ENCODE measurements at places on chromosomes 7 and 10.

DNA sequence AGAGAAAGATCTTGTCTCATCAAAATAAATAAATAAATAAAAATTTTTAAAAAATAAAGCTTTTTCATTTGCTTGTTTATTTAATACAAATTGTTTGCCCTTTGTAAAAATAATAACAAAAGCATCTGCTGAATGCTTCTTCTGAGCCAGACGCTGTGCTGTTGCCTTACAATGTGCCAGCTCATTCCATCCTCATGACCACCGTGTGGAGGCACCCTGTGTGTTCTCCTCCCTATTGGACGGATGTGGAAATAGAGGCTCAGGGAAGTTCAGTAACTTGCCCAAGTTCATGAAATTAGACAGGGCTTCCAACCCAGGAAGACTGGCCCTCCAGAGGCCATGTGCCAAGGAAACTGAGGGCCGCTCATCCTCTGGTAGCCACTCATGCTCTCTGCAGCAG, 120.6 kb downstream of the SH3PXD2A start:
- no peak for DNase-seq

- DNase-seq, result no peak
Measured at GRCh38 chr10:29675984-29676383, 41.2 kb upstream of the SVIL start.

- DNase-seq, result no peak
Measured at GRCh38 chr7:152512706-152513105, 76.9 kb upstream of the KMT2C start.

GRCh38 chr10:58467931-58468635, 44.6 kb upstream of the BICC1 start:
- no peak for DNase-seq

DNA sequence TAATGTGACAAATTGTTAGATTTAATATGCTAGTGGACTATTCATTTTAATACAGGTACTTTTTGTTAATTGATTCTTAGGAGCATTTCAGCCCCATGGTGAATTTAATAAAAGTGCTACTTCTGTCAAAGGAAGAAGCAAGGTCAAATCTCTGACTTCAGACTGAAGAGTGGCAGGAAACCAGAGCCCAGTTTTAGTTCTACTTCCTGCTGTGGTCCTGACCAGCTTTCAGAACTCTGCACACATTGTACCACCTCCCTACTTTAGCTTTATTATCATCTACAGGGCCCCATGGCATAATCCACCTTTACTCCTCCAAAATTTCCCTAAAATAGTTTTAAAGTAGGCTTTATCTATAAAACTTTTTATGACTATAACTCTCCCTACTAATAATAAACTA, 33.7 kb downstream of the CTTNBP2 start:
- no peak for DNase-seq

- DNase-seq, result no peak
Measured at GRCh38 chr10:119001717-119002500, 27.6 kb upstream of the NANOS1 start.

DNA sequence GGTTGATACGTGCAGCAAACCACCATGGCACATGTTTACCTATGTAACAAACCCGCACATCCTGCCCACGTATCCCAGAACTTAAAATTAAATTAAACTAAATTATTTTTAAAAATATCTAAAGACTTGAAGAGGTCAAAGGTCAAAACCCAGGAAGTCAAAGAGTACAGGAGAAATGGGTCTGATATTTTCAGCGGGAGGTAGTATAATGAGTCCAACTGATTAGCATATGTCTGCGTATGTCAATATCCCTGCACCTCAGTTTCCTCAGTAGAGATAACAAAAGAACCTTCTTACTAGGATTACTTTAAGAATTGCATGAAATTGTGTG, 133.0 kb downstream of the TMEM26 start:
- DNase-seq, result no peak

DNA sequence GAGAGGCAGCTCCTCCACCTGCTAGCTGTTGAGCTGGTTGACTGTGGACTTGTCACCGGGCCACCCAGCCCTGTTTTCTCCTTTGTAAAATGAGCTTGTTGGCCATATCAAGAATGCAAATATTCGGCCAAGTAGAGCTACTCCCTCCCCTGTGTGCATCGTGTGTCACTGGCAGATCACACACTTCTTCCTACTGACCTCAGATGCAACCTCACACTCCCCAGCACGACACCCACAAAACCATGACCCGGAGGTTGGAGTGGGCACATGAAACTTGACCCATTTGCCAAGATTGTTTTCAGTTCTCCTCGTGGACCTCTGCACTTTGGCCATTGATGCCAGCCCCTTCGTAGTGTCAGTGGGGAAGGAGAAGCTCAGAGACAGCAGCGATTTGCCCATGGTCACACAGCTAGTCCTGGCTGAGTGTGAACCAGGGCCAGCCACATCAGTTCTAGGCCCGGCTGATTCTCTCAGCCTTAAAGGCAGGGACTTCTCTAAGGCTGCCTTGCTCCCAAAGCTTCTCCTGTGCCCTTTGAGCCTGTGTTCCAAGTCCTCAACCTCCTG, 101.1 kb downstream of the CDH23 start:
- DNase-seq, result no peak

DNA sequence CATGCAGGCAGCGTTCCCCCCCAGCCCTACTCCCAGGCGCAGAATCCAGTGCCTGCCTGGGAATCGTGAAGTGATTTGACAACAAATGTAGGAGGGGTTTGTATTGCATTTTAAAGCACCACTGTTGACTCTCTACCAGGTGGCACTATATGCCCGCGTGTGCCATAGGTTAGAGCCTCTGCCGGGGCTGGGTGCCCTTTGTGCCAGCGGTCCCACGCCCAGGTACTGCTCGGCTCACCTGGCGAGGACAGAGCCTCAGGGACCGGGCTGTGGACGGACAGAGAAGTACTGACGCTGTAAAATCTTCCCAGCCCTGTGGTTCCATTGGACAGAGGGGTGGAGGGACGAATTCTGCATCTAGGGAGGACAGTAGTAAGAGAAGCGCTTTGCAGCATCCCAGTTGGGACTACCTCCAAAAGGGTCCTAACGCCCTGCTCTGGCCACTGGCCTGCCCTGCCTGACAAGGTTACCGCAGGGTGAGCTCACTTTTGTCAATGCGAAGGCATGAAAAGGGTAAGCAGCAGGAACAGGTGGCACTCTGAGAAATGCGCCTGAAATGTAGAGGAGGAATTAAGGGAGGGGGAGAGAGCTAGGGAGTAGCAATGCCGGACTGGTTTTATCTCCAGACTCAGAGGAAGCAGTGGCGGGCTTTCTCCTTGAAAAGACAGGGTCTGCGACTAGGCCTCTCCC, 788 bp upstream of the CACNA2D1 start:
- DNase-seq, result peak; percentile 13

GRCh38 chr10:111082102-111082975, 5.5 kb downstream of the ADRA2A start:
- no peak for DNase-seq

GRCh38 chr7:73577627-73578341, 595 bp downstream of the TBL2 start:
- no peak for DNase-seq

DNA sequence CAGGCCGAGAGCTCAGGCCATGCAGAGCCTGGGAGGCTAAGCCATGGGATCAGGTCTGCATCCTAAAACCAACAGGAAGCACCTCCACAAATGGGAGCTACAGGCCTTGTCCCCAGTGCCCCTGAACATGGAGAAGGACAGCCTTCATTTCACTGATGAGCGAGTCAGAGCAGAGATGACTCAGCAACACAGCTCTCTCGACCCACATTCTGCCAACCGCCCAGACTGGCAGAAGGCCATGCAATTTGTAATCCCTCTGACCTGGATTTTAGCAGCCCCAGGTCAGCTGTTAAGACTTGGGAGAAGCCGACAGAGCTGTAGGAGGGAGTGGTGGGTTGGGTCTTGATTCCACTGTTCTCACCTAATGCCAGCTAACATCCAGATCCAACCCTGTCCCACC, 25.5 kb downstream of the VOPP1 start:
- no peak for DNase-seq

DNA sequence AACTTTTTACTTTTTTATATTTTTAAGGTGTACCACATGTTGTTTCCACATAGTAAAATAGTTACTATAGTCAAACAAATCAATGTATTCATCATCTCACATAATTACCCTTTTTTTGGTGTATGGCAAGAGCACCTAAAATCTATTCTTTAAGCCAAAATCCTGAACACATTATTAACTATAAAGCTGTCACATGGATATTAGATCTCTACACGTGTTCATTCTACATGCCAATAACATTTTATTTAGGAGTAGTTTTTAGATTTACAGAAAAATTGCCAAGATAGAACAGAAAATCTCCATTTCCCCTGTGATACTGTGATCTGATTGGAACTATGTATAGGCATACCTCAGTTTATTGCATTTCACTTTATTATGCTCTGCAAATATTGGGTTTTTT, 137.1 kb downstream of the SH2D4B start:
- no peak for DNase-seq

DNA sequence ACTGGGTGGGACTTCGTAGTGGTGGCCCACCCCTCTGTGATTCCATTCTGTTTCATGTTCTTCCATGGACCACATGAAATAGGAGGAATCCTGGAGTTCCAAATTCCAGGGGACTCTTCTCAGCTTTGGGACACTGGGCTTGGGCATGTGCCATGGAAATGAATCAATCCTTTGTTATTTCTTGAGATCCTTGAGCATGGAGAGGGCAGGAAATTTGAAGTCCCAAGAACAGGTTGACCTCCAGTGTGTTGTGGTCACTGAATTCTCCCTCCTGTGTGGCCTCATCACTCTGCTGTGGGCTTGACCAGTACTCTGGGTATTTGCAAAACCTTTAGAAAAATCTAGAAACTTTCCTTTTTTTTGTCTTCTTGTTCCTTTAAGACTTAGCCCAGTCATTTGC, 22.7 kb downstream of the TACR2 start:
- no peak for DNase-seq

DNA sequence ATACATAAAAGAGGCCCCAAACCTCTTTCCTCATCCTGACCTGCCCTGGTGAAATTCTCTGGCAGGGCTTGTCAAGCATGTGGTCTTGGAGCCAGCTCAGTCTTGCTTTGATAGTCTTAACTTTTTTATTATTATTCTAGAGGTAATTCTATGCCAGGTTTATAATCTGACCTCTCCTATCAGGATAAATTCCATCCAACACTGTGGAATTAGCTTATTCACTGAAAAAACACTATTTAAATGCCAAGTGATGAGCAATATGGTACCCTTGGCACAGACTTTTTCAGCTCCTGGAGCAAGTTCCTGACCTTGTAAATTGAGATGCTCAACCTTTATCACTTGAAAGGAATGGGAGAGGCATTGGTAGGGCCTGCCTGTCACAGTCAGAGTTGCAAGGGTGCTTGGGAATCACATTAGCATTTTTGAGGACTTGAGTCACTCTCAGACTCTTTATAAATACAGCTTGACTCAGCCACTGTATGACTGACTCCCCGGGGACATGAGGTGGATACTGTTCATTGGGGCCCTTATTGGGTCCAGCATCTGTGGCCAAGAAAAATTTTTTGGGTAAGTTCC, at the start of gene CPA4:
TSS of gene CPA4 (plus strand) at position 480 of the 576 bp plus-strand sequence. CDS start at position 500, 20 bp downstream.
- DNase-seq, result no peak

- no peak for DNase-seq
Measured at GRCh38 chr7:92626281-92626809, 36.2 kb upstream of the FAM133B start.

- DNase-seq, result peak; percentile 74
Measured at GRCh38 chr7:142873281-142873784, 12.2 kb downstream of the TRPV6 start.

- DNase-seq, result peak; percentile 74
Measured at GRCh38 chr7:130732980-130733930, 752 bp downstream of the KLF14 start.

- DNase-seq, result no peak
Measured at GRCh38 chr7:111029574-111030251, 61.2 kb upstream of the LRRN3 start.

GRCh38 chr10:111127081-111127848, 50.4 kb downstream of the ADRA2A start:
- DNase-seq, result no peak

GRCh38 chr10:48896756-48897440, 42.7 kb downstream of the LRRC18 start:
- DNase-seq, result no peak

Data from HuH-7 (cell line).